ENCODE measurements at places on chromosomes 6 and 20.
A peak's percentile ranks its signal among the peaks of the same experiment; 100 is the strongest.

DNA sequence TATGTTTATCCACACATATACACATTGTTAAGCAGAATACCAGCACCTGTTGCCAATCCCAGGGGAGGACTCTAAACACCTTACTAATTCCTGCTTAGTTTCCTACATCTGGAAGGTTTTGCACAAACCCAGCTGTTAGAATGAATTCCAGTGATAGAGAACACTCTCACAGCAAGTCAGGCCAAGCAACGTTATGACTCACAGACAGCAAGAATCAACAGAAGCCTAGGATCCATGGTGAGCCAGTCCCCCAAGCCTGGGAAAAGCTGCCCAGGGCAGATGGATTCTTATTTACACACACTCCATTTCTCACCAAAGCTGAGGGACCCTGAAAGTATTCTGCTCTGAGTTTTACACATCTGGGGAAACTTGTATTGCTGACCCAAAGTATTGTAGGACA is 291.7 kb downstream of the SLC35F1 start:
- no peak for DNase-seq

DNA sequence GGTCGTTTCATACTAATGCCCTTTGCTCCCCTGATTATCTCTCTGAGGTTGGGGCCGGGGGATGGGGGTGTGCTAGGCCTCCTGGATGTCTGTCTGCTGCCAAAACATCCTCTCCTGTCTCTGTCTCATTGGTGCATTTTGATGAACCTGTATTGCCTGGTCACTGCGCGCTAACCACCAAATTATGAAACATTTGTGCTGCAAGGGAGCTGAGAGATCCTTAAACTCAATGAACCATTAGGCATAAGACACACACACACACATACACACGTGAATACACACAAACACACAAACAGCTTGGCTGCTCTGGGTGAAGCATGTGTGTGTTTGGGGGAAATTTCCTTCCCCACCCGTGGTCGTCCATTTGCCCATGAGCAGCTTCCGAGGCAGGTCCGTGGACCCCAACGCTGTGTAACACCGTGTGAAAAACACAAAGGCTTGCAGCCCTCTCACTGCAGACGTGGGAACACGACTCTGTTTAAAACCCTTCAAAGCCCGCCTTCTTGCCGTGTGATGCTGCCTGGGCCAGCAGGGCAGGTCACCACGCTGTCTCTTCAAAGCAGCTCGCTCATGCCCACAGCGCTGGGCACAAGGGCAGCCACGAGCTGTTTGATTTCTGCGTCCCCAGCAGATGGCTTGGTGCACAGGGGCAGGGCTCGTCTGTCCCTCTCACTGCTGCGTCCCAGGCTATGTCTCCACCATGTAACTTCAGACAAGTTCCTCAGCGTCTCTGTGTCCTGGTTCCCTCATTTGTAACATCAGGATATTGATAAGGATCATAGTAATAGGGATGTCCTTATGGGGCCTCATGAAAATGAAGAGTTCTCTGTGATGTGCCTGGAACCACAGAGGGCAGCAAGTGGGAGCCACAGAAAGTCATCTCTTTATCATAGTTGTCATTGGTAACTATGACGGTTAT is 96.8 kb downstream of the CDH26 start:
- no peak for DNase-seq

DNA sequence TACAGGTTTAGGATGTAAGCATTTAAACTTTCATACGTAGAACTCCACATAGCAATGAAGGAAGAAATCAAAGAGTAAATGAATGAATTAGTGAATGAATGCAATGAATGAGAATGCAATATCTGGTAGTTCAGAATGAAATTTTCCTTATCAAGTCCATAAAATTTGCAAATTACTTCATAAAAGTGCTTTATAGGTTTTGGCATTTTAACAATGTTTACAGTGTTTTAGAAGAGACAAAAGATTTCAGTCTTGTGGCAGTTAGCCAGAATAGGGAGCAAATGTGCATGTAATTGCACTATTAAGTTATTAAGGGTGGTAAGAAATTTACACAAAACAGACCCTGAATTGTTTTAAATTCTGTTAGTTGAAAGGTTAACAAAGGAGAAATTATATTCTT is 739.4 kb upstream of the FLRT3 start:
- DNase-seq, result no peak

DNA sequence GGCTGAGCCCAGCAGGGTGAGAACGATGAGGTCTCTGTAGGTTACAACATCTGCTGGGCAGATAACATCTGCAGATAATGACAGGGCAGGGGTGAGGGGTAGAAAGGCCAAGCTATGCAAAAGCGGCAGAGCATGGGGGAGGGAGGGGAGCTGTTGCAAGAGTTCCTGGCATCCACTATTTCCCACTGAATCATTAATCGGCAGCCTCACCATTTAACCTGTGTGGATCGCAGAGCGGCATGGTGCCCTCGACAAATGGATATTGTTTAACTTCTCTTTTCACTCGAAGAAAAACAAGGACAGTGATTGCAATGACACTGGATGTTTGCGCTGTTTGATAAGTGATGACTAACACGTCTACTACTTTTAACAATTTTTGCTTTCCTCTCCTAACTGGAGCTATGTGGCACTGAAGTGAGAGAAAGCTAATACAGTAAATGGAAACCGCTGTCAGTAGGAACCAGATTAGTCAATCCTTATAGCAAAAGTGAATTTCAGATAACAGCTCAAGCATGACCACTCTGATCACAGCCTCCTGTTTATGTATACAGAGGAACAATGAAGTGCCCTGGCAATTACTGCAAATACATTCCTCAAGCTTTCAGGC is 381.5 kb downstream of the TFAP2A start:
- no peak for DNase-seq

DNA sequence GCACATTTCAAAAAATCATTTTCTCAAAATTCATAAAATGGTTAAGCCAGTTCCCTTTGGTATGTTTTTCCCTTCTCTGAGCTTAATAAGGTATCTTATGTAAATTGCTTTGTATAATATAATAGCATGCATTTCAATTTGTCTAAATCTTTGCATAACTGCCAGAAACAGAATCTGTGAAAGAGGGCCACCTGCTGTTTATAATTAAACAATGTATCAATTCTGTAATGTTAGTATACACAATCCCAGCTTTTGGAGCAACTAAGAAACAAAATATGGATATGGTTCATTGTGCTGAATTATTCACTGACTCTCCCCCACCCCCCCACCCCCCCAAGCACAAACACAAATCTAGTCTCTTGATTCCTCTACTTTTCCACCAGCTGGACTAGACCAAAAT is 54.8 kb downstream of the GPX5 start:
- no peak for DNase-seq

DNA sequence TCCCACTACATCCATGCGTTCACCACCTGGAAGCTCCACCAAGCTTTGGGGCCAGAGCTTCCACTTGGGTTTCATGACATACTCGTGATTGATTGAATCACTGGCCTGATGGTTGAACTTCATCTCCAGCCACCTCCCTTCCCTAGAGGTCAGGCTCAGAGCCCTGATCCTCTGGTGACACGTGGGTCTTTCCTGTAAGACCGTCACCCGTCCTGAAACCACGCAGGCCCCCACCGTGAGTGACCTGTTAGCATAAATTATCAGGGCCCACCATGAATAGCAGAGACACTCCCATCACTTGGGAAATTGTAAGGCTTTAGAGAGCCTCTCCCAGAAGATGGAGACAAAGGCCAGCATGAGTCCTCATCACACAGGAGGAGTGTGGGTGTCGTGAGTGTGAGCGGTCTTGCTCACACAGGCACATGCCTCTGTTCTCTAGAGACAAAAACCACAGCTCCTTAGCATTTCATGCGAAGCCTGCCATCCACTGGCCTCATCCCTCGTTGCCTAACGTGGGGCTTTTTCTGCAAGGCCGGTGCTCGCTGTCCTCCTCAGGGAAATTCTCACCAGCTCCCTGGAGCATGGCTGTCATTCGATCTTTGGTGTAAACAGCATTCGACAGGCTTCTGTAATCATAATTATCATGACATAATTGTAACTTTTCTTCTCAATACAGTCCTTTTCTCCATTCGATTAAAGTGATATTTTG is 65.1 kb upstream of the DUSP22 start:
- DNase-seq, result no peak

GRCh38 chr20:61886721-61887595 is 178.7 kb downstream of the TAF4 start:
- peak; percentile 60 for DNase-seq

GRCh38 chr20:19978511-19979210 is 38.5 kb upstream of the NAA20 start:
- DNase-seq, result no peak

- no peak for DNase-seq
These were observed 216.8 kb downstream of the TMEM242 start for GRCh38 chr6:157106487-157106886.

All from right hindlimb (tissue), 1 donor.